Progenitor cell of endocrine pancreas (in vitro differentiated cells): ENCODE measurements at places on chromosomes 4 and X. TPM values are rescaled to one million over a fixed set of nuclear protein-coding genes. Genes with fewer than 3 reads are reported as not detected.

STATH gene
- not detected in 2 replicates for total RNA-seq

PPA2 gene
- 83.6 and 96.4 TPM in 2 replicates for total RNA-seq

KCTD8 gene
- 1.3 and 1.7 TPM in 2 replicates for total RNA-seq

HSFX2 gene
- 0.36 TPM in 1 of 2 replicates, not detected in the other for total RNA-seq

GUCY1B1 gene
- total RNA-seq, result 1.5 and 1.9 TPM in 2 replicates

LRP2BP gene
- total RNA-seq, result 0.17 and 0.33 TPM in 2 replicates
